ENCODE measurements at places on chromosomes 5 and 9.

GRCh38 chr9:93299418-93300174 is 115.7 kb downstream of the WNK2 start:
- H3K4me1 ChIP-seq = no peaks in the 10 kb centered on the region
- H3K27ac ChIP-seq = no peak overlapping the region
- DNase-seq = no peak
- no peaks in the 10 kb centered on the region for H3K27me3 ChIP-seq
- no peaks in the 10 kb centered on the region for H3K36me3 ChIP-seq

DNA sequence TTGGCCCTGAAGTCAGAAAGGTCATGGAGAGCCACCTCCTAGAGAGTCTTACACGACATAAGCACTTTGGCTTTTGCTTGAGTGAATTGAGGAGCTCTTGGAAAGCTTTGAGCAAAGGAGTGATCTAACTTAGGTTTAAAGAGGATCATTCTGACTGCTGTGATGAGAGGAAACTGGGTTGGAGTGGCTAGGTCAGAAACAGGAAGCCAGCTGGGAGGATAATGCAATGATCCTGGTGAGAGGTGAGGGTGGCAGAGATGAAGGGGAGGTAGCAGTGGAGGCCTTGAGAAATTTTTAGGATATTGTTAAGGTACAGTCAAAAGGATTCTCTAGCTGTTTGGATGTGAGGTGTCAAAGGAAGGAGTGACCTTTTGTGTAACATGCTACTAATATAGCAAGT is 32.2 kb upstream of the ROPN1L start:
- peaks cover 3% of the 10 kb centered on the region for H3K4me1 ChIP-seq
- H3K36me3 ChIP-seq = peaks cover 18% of the 10 kb centered on the region
- no peak for DNase-seq
- no peaks in the 10 kb centered on the region for H3K27me3 ChIP-seq
- no peak overlapping the region for H3K4me3 ChIP-seq

DNA sequence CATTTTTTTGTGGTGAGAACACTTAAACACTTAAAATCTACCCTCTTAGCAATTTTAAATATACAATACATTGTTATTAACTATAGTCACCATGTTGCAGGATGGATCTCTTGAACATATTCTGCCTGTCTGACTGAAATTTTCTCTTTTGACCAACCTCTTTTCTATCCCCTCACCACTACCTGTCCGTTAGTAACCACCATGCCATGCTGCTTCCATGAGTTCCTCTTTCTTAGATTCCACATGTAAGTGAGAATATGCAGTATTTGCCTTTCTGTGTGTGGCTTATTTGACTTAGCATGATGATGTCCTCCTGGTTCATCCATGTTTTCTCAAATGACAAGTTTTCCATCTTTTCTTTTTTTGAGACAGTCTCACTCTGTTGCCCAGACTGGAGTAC is 48.5 kb upstream of the NAA35 start:
- no peak overlapping the region for H3K27ac ChIP-seq
- no peaks in the 10 kb centered on the region for H3K36me3 ChIP-seq
- H3K4me3 ChIP-seq = no peak overlapping the region
- no peaks in the 10 kb centered on the region for H3K27me3 ChIP-seq
- no peak for DNase-seq

- H3K27me3 ChIP-seq = no peaks in the 10 kb centered on the region
- H3K27ac ChIP-seq = no peak overlapping the region
- H3K4me1 ChIP-seq = peaks cover 17% of the 10 kb centered on the region
Measured at GRCh38 chr9:128249908-128250838, 25.6 kb downstream of the GOLGA2 start.

GRCh38 chr9:20309124-20309523 is 313.2 kb downstream of the MLLT3 start:
- no peaks in the 10 kb centered on the region for H3K4me1 ChIP-seq
- H3K36me3 ChIP-seq = no peaks in the 10 kb centered on the region
- DNase-seq = no peak

DNA sequence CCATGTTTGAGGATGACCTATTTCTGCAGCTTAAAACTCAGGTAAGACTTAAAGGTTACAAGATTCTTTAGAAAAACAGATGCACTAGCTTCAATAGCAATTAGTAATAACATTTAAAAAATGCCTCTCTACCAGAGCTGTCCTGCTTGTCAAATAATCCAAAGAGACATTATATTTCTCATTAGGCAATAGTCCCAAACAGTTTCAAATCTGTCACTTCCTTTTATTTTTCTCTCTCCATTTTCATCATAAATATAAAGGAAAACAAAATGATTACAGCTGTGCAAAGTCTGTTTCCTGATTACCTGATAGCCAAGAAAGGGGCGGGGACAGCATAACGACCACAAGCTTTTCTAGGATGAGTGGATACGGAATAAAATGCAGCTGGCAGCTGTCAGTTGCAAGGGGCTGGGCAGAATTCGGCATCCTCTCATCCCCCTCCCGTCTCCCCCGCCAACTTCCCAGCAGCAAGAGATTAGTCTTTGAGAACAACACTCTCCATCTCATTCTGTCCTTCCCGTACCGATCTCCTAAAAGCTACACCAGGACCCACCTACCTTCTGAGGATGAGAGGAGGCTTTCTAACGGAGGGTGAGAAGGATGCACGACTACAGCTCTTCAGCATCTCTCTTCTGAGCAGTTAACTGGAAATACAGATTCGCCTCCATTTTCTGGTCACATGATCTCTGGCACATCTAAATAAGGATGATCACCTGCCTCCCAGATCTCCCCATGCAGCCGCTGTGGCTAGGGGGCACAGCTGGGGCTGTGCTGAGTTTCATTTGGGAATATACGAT is 72.5 kb upstream of the PCA3 start:
- no peak overlapping the region for H3K4me3 ChIP-seq
- DNase-seq = no peak
- H3K27ac ChIP-seq = no peak overlapping the region
- no peaks in the 10 kb centered on the region for H3K36me3 ChIP-seq

GRCh38 chr9:8605096-8605495 is 805.5 kb upstream of the DMAC1 start:
- H3K27ac ChIP-seq = no peak overlapping the region
- no peaks in the 10 kb centered on the region for H3K27me3 ChIP-seq
- H3K4me1 ChIP-seq = no peaks in the 10 kb centered on the region
- no peaks in the 10 kb centered on the region for H3K36me3 ChIP-seq

DNA sequence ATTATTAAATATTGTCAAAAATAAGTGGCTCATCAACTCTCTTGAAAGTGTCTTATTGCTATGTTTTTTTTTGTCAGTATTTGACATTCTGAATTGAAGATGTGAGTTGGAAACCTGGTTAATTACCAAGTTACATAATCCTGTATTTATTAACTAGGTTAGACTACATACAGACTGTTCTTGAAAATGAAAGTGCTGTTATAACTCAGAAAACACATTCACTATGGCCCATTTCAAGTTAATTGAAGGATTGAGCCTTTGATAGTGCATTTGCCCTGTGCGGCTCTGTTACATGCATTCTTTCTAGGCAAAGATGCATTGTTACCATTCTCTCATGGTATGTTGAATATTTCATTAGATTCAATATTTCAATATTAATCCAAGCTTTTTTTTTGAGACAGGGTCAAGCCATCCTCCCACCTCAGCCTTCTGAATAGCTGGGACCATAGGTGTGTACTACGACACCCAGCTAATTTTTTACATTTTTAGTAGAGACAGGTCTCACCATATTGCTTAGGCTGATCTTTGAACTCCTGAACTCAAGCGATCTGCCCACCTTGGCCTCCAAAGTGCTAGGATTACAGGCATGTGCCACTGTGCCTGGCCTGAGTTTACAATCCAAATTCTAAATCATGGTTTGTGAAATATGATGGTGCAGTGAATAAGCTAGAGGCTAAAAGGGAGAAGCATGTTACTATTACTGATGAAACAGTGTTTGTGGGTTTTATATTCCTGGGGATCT is 10.0 kb downstream of the CTNNA1 start:
- H3K4me3 ChIP-seq = no peak overlapping the region
- no peaks in the 10 kb centered on the region for H3K27me3 ChIP-seq
- H3K27ac ChIP-seq = no peak overlapping the region
- peaks cover 9% of the 10 kb centered on the region for H3K36me3 ChIP-seq

DNA sequence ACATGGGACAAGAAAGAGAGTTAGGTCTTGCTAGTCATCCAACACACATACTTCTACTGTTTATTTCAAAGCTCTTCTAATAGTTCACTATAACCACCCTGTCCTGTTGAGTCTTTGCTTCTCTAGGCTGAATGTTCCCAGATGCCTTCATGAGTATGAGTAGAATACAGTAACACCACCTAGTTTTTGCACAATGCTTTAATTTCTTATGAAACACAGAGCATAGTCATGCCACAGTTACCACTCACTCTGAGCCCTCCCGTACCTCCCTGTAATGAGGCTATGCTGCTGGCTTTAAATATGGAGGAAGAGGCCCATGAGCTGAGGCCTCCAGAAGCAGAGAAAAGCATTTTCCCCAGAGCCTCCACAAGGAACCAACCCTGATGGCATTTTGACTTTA is 75.0 kb upstream of the SLC1A3 start:
- peak; percentile 70 for DNase-seq
- no peaks in the 10 kb centered on the region for H3K27me3 ChIP-seq
- H3K27ac ChIP-seq = no peak overlapping the region
- H3K4me1 ChIP-seq = peaks cover 3% of the 10 kb centered on the region
- no peaks in the 10 kb centered on the region for H3K36me3 ChIP-seq
- H3K4me3 ChIP-seq = no peak overlapping the region

- H3K4me1 ChIP-seq = peaks cover 4% of the 10 kb centered on the region
- H3K36me3 ChIP-seq = no peaks in the 10 kb centered on the region
- no peaks in the 10 kb centered on the region for H3K27me3 ChIP-seq
- DNase-seq = no peak
- no peak overlapping the region for H3K27ac ChIP-seq
- no peak overlapping the region for H3K4me3 ChIP-seq
Measured at GRCh38 chr5:56405116-56405908, 172.2 kb upstream of the ANKRD55 start.

DNA sequence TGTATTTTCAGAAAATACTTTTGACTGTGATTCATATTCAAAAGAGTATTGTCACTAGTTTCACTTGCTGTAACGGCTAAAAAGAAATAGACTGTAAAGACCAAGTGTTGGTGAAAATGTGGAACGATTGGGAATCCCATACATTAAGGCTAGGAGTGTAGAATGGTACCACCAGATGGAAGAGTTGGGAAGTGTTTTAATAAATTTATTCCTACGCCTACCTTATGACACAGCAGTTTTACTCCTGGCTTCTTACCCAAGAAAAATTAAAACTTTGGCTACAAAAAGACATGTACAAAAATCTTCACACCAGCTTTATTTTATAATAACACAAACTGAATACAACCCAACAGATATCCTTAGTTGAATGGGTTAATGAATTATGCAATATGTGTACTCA is 256.2 kb downstream of the TAF11L14 start:
- H3K27me3 ChIP-seq = no peaks in the 10 kb centered on the region
- no peaks in the 10 kb centered on the region for H3K36me3 ChIP-seq
- no peak overlapping the region for H3K4me3 ChIP-seq
- DNase-seq = no peak
- no peaks in the 10 kb centered on the region for H3K4me1 ChIP-seq

GRCh38 chr5:36581070-36581469 is 25.3 kb upstream of the SLC1A3 start:
- no peaks in the 10 kb centered on the region for H3K27me3 ChIP-seq
- no peaks in the 10 kb centered on the region for H3K36me3 ChIP-seq
- no peaks in the 10 kb centered on the region for H3K4me1 ChIP-seq
- no peak overlapping the region for H3K4me3 ChIP-seq

DNA sequence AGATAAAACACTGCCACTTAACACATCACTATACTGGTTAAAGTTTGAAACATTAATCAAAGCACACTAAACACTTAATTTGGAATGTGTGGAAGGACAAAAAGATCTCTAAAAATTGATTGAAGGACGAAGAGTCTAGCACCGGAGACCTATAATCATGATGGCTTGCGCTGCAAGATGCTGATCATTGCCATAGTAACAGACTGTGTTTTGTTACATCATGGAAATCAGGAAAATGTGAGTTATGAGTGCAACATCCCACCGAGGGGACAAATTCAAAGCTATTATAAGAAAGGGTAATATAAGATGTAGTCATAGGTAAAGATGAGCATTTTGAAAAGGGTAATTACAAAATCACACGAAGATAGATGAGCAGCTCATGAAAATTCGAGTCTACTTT is 278.8 kb upstream of the CTNND2 start:
- H3K36me3 ChIP-seq = no peaks in the 10 kb centered on the region
- no peaks in the 10 kb centered on the region for H3K27me3 ChIP-seq
- no peaks in the 10 kb centered on the region for H3K4me1 ChIP-seq
- DNase-seq = no peak

DNA sequence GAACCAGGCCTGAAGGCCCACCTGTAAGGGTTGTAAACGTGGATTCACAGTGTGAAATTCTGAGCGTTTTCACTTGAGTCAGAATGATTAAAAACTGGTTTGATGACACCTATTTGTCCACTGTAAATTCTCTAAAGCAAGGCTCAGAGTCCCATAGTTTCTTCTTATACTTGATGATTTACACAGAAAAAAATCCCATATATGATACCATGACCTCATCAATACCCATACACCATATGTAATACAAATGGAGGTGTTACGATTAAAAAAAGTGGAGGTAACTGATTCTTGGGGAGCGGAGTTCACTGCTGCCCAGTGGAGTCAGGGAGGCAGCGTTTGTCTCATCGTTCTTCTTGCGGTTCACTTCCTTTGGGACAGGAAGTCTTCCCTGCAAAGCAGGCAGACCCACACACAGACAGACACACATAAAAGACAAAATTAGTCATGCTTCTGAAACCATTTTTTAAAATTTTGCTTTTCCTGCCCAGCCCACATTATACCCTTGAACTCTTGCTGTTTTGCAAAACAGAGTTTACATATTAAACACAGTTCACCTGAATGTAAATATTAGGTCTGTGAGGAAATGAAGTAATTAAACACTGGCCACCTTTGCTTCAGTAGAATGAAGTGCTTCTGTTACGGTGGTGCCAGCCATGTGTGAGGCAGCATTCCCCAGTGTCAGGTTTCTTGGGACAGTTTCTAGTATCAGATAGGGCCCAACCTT is 26.2 kb downstream of the NREP start:
- H3K36me3 ChIP-seq = peaks cover 13% of the 10 kb centered on the region
- no peak overlapping the region for H3K4me3 ChIP-seq
- no peak overlapping the region for H3K27ac ChIP-seq

- H3K27ac ChIP-seq = no peak overlapping the region
- H3K27me3 ChIP-seq = no peaks in the 10 kb centered on the region
- H3K4me1 ChIP-seq = peaks cover 2% of the 10 kb centered on the region
- H3K4me3 ChIP-seq = no peak overlapping the region
- H3K36me3 ChIP-seq = no peaks in the 10 kb centered on the region
- no peak for DNase-seq
Measured at GRCh38 chr9:105445203-105445881, 2.5 kb upstream of the FSD1L start.

- H3K4me3 ChIP-seq = no peak overlapping the region
- no peaks in the 10 kb centered on the region for H3K4me1 ChIP-seq
- no peak for DNase-seq
Measured at GRCh38 chr5:142926549-142926948, 156.4 kb downstream of the ARHGAP26 start.

- no peak for DNase-seq
- H3K4me3 ChIP-seq = no peak overlapping the region
- H3K27me3 ChIP-seq = no peaks in the 10 kb centered on the region
- peak overlapping the region; percentile 70 for H3K27ac ChIP-seq
- H3K36me3 ChIP-seq = no peaks in the 10 kb centered on the region
Measured at GRCh38 chr5:16995372-16995771, 59.3 kb upstream of the MYO10 start.

- no peak for DNase-seq
- H3K27ac ChIP-seq = no peak overlapping the region
- H3K4me1 ChIP-seq = peaks cover 24% of the 10 kb centered on the region
- H3K4me3 ChIP-seq = no peak overlapping the region
Measured at GRCh38 chr9:127856729-127857116, 2.3 kb upstream of the ENG start.

Measured in trophoblast cell (in vitro differentiated cells and primary cell).